ENCODE measurements at places on chromosomes 11 and 22.

DNA sequence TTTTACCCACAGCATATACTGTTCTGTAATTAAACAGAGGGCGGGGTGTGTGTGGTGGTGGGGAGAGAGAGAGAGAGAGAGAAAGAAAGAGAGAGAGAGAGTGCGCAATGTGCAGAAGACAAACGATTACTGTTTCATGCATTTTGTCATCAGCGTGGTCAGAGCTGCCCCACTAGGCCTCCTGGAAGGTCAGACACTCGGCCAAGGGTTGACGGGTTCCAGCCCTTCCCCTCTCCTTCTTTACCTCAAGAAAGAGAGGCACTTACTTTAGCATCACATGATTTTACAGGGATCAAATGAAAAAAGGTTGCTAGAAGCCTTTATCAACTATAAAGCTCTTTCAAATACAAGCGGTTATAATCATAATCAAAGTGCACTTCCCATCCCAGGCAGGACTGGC is 269.2 kb upstream of the SORL1-AS1 start:
- peak; percentile 95 for DNase-seq

DNA sequence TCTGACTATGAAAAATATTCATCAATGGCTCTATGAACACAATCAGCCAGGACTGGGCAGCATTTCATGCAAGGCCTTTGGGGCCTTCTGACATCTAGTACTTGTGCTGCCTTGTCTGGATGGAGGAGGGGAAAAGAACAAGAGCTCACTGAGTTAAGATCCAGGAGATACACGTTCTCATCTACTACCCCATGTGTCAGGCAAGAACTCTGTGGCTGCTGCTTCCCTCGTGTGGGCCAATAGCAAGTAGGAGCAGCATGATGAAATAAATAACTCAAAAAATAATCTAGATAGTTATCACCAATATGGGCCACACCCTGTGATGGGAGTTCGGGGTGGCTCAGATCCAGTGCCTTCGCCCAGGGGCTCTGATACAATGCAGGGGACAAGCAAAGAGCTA is 7.3 kb downstream of the KCNE3 start:
- DNase-seq = no peak

DNA sequence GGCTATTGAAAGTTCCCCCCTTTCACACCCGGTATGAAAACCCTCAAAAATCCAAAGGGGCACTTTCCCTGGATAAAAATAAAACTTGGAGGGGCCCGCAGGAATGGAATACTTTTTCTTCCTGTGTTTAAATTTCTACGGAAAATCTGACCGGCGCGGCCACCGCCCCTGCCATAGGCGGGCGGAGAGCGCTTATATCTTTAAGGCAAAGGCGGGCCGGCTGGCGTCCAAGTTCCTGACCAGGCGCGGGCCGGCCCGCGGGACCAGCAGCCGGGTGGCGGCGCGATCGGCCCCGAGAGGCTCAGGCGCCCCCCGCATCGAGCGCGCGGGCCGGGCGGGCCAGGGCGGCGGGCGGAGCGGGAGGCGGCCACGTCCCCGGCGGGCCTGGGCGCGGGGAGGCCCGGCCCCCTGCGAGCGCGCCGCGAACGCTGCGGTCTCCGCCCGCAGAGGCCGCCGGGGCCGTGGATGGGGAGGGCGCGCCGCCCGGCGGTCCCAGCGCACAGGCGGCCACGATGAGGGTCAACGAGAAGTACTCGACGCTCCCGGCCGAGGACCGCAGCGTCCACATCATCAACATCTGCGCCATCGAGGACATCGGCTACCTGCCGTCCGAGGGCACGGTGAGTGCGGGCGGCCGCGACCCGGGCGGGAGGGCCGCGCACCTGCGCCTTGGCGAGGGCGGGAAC is at the start of gene ANO1:
Gene ANO1 (plus strand): TSS at position 223 of the 686 bp plus-strand sequence. CDS start 290 bp downstream, at position 513.
- DNase-seq = no peak

DNA sequence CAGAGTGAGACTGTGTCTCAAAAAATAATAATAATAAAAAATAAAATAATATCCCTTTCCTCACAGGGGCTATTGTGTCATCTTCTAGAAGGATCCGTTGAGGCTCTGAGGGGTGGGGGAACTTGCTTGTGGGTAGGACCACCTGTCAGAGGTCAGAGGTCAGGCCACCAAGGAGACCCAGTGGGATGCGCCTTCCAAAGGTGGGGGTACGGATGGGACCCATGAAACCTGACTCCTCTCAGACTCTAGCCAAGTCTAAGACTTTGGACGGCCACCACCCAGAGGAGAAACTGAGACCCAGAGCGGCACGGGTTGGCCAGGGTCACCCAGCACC is 367 bp upstream of the MMP11 start:
- DNase-seq = no peak

DNA sequence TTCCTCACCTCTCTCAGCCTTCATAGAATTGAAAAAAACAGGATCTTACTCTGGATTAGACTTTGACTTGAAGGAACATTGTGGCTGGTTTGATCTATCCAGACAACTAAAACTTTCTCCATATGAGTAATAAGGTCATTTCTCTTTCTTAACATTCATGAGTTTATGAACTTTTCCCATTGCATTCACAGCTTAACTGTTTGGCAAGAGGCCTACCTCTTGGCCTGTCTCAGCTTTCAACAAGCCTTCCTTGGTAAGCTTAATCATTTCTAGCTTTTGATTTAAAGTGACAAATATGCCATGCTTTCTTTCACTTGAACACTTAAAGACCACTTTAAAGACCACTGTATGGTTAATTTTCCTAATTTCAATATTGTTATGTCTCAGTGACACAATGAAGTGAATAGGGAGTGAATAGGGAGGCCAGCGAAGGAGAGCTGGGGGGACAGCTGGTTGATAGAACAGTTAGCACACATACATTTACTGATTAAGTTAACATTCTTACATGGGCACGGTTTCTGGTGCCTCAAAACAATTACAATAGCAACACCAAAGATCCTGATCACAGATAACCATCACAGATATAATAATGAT is 17.0 kb downstream of the IMMP1L start:
- DNase-seq = no peak

DNA sequence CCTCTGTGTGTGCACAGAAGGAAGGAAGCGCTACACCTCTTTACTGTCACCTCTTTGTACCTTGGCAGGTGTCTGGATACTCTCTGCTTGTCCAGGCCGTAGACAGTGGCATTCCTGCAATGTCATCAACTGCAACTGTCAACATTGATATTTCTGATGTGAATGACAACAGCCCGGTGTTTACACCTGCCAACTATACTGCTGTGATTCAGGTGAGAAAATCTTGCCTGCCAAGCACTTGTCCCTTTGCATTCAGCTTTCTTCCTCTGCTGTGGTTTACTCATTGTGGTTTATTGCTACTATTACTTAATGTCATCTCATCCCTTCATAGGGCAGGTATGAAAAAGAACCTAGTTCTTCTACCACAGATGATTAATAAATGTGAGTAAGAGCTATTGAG is 131.9 kb upstream of the MTNR1B start:
- DNase-seq = no peak

- DNase-seq = no peak
These were observed 26.5 kb downstream of the SYT13 start for GRCh38 chr11:45259592-45259991.

DNA sequence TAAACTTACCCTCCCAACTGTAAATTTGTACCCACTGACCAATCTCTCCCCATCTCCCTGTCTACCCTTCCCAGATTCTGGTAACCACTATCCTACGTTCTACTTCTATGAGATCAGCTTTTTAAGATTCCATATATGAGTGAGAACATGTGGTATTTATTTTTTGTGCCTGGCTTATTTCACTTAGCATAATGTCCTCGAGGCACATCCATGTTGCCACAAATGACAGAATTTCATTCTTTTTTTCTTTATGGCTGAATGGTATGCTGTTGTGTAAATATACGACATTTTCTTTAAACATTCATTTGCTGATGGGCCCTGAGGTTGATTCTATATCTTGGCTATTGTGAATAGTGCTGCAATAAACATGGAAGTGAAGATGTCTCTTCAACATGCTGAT is 74.7 kb upstream of the RRM1 start:
- DNase-seq = no peak

GRCh38 chr11:6734616-6735015 is 37.2 kb downstream of the OR2AG2 start:
- DNase-seq = no peak

- no peak for DNase-seq
These were observed 50.3 kb downstream of the TRIOBP start for GRCh38 chr22:37747080-37747714.

DNA sequence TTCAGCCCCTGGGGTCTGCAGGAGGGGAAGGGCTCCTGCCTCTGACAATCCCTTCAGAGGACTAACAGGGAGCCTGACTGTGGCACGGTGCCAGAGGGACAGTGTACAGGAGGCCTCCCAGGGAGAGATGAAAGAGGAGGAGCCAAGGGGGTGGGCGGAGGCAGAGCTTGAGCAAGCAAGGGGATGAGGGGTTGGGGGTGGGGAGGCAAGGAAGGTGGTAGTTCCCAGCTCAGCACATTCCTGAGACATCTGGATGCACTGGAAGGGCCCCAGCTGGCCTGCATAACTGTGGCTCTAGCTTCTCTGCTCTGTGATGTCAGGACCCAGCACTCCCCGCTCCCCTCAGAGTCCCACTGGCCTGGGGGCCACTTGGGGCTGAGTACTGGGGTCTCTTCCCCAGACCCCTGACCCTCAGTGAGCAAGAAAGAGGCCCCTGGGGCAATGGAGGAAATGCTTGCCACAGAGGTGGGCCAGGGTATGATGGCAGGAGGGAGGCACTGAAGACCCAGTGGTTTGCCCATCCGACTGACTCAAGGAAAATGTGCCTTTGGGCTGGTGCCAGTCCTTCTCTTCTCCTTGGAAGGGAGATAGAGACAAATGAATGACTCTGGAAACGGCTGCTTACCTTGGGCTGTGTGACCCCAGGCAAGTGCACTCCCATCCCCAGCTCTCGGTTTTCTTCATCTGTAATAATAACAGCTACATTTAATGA is 13.3 kb downstream of the CREB3L1 start:
- DNase-seq = no peak

DNA sequence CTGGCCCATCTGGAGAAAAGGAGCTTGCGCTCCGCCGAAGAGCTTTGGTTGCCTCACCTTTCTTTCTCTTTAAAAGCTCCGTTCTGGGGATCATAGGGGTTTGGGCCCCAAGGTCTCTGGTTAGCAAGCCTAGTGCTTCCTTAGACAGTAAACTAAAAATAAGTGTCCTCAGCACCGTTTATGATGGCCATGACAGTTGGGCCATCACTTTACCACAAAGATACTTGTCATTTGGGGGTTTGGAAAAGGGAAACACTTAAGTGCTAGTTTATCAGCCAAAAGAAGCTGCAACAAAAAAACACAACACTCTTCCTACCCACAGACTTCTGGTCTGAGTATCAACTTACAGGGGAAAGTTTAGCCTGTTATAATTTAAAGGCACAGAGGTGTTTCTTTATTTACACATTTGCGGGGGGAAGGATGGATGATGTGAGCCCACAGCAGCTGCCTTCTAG is 88.4 kb upstream of the CD44 start:
- no peak for DNase-seq

DNA sequence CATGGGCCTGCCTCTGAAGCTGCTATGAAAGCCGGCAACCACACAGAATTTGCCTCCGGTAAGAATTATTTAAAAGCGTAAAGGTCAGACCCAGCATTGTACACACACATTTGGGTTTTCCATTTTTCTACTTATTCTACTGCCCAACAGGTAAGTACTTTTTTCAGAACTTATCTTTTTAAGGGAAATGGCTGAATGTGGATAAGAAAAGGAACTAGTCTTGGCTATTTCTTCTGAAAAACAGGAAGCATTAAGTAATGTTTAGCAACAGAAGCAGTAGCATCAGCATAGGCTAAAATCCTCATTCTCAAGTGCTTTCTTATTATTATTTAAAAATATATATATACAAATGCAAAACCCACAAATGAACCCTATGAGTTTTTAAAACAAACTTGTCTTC is 103.1 kb downstream of the MPPED2 start:
- no peak for DNase-seq

- DNase-seq = no peak
These were observed 380.9 kb downstream of the LARGE1 start for GRCh38 chr22:33539202-33539901.

DNA sequence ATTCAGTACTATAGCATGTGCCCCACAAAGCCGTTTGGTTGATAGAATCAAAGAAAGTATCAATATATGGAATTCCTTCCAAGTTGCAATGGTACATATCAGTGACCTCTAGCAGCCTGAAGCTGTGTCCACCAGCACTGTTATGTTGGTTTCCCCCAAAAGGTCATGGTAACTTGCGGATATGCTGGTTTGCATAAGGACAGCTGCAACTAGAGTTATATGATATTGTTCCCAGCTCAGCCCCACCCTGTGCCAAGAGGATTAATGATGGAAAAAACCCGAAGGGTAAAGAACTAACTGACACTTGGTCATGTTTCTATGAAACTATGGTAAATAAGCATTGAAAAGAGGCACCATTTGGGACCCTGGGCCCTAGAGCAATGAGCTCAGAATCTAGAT is 93.5 kb downstream of the PDHX start:
- no peak for DNase-seq

DNA sequence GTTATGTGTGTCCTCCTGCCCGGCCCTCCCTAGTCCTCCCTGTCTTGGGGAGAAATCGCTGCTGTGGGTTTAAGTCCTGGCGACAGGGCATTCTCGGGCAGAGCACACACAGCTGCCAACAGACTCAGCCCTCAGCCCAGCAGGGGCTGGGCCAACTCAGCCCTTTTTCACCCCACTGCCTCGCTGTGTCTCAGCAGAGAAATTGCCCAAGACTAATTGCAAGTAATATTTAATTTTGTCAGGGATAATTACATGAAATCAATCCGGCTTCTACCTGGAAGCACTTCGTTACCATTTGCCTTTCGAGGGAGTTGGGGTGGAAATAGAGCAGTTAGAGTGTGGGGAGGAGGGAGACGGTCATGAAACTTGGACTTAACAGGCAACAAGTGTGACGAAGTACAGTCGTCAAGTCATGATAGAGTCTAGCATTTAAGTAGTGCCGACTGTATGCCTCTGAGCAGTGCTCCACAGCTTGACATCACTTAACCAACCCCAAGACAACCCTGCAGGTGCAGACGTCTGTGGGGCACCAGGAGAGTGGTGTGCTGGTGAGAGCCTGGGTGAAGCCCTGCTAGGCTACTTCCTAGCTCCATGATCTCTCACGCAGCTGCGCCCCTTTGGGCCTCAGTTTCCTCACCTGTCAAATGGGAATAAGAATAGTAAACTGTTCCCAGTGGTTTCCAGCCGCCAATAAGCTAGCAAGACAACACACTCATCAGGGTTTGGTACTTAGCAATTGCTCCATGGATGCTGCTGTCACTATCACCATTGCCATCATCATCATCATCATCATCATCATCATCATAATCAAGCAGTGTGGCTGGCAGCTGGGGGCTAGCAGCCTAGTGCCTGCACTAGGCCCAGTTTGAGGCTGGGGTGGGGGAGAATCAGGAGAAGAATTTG is 29.2 kb downstream of the MN1 start:
- no peak for DNase-seq

DNA sequence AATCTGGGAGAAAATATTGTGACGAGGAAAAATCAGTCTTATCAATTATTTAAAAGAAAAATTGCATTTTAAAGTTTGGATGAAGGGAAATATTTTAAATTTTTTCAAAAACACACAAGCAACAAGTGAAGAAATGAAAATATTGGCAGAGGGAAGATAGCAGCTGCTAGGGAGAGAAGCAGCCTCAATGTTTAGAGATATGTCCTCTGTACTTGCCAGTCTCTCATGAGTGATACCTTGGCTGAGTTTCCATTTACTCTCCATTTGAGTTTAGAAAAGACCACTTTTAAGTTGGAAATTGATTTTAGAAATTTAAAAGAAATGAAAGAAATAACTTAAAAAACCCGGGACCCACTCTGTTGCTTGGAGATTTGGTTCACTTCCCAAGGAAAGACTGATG is 88.6 kb upstream of the DBX1 start:
- no peak for DNase-seq

- DNase-seq = no peak
These were observed 29.2 kb downstream of the DDIAS start for GRCh38 chr11:82930734-82931133.

Data from hippocampal formation (tissue), 2 donors.